ENCODE measurements at places on chromosomes 7 and 10. TPM values are rescaled to one million over a fixed set of nuclear protein-coding genes. Genes with fewer than 3 reads are reported as not detected.

DNA sequence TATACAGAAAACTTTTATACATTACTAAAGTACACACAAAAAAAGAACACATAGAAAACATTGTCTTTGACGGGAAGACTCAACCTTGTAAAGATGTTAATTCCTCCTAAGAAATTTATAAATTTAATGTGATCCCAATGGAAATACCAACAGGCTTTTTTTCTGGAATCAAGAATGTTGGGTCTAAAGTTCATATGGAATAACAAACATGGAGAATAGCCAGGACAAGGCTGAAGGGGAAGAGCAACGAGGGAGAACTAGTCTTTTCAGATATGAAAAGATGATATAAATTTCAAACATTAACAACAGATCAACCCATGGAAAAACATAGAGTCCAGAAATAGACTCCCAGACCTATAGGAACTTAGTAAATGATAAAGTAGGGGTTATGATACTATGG, 19.8 kb downstream of the HIPK2 start:
- no peak for DNase-seq

DNA sequence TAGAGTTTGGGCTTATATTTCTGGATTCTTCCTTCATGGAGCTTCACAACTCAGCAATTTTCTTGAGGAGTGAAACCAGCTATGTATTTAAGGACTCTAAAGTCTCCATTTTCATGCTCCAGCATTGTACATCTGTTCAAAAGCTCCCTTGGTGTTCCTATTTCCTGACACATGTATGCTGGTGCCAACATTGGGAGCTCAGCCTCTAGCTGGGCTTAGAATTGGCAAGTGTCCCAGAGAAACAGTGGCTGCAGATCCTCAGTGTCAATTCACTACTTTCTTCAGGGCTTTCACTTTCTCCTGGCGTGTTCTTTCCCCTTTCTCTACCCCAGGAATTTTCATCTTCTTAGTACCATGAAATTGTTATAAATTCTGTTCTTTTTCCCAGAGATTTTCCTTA, 103.1 kb downstream of the ZNF467 start:
- DNase-seq = peak; percentile 67

GRCh38 chr7:43148161-43148731, 35.8 kb downstream of the HECW1 start:
- DNase-seq = peak; percentile 38

DNA sequence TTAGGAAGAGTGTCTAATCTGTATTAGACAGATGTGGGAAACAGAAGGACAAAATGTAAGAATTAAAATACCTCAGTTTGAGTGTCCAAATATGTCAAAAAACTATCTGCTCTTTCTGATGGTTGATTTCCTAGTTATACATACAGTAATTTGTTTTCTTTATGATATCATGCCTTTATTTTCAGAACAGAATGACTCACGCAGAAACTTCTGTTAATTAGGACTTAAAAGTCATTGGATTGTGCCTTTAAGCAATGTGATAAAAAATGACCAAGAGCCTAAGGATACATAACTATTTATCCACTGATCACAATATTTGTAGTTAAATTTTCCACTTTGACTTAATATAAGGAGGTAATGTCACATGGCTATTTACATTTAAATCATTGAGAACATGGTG, 206.7 kb upstream of the PTPRZ1 start:
- no peak for DNase-seq

- DNase-seq = no peak
These were observed 7.7 kb downstream of the BBS9 start for GRCh38 chr7:33137103-33137502.

DNA sequence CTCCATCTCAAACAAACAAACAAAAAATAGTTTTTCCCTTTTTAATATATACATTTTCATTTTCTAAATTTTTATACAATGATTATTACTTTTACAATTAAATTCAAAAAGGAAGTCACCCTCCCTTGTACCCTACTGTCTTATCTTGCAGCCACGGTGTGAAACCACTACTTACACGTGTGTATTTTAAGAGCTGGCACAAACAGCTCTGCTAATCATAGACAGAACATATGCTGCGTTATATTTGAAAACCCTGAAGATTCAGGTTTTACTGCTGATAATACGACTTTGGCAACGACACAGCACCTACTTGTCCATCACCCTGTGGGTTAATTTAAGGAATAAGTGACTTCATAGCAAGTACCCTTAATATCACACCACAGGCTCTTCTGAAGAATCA, 991 bp downstream of the ANKRD61 start:
- DNase-seq = no peak

GRCh38 chr7:117858712-117859111, 14.5 kb downstream of the CTTNBP2 start:
- DNase-seq = no peak

DNA sequence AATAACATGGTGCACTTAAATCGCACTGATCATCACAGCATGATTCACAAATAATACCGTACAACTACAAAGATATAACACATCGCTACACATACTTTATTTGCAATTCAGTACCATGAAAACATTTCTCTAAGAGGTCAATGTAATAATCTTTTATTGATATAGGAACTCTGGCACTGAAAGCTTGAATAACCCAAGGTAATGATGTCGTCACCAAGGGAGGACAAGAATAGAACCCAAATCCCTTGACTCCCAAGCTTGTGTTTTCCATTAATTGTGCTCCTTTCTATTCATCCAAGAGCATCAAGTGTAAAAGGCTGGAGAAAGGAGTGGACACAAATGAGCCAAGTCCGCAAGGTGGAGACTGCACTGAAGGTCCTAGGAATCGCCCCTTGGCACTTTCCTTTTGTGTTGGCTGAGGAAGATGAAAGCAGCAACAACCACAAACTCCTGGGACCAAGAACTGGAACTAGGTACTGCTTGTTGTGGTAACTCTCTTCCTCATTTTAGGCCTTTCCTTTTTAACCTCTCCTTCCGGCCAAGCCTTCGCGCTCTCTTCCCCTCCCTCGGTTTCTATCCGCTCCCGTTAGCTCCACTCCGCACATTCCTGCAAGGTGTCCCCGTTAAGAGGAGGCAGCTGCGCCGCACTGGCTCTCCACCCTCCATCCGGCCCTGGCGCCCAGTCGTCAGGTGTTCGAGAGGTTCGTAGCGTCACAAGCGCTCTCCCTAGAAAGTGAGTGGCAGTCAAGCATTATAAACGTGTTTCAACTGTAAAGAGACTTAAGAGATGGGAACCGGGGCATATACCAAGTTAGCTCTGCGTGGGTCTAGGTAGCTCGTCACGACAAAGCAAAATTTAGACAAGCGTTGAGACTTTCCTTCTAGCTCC, 1.0 kb upstream of the CBLL1 start:
- peak; percentile 74 for DNase-seq

- DNase-seq = peak; percentile 91
These were observed 40.0 kb downstream of the HK1 start for GRCh38 chr10:69318106-69318866.

GRCh38 chr7:142871260-142872105, 14.1 kb downstream of the TRPV6 start:
- DNase-seq = no peak

GRCh38 chr10:128660726-128661125, 534.5 kb upstream of the MKI67 start:
- DNase-seq = no peak

- DNase-seq = no peak
These were observed 185.1 kb downstream of the DGKI start for GRCh38 chr7:137661634-137662033.

DNA sequence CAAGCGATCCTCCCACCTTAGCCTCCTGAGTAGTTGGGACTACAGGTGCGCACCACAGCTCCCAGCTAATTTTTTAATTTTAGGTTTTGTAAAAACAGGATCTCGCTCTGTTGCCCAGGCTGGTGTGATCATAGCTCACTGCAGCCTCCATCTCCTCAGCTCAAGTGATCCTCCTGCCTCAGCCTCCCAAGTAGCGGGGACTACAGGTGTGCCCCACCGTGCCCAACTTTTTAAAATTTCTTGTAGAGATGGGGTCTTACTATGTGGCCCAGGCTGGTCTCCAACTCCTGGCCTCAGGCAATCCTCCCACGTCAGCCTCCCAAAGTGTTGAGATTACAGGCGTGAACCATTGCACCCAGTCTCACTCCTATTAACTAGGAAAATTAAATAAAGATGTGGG, 7.5 kb downstream of the TMEM225B start:
- no peak for DNase-seq

GRCh38 chr7:44074349-44074695, 8.0 kb downstream of the POLM start:
- DNase-seq = no peak

GRCh38 chr7:2307690-2308107, 6.5 kb downstream of the SNX8 start:
- DNase-seq = no peak

DNA sequence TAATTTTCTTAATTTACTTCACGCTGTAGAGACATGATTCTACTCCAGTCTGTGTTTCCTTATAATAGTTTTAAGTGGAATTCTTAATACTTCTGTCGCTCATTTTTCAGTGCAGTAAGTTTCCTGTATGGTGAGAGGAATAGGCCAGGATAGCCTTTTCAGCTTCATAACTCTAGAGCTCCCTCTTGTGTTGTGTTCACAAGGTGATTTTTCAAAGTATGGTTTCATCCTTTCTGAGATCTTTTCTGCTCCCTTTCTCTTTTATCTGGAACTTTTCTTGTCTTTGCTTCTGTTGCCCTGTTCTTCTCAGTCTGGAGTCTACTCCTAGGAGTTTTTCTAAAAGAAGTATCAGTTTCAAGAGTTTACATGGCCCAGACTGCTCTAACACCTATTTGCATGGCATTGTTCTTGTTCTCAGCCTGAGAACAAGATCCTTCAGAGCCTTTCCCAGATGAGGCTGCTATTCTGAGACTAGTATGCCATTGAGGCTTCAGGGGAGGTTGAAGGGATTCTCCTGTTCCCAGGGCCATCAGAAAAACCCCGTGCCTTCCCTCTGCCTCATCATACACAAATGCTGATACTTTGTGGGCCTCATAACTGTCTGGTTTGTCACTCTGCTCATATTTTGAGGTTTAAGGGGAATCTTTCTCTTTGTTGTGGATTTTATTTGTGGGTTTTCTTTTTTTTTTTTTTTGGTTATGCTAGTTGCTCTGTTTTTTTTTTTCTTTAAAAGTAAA, 21.8 kb downstream of the NET1 start:
- DNase-seq = no peak

DNA sequence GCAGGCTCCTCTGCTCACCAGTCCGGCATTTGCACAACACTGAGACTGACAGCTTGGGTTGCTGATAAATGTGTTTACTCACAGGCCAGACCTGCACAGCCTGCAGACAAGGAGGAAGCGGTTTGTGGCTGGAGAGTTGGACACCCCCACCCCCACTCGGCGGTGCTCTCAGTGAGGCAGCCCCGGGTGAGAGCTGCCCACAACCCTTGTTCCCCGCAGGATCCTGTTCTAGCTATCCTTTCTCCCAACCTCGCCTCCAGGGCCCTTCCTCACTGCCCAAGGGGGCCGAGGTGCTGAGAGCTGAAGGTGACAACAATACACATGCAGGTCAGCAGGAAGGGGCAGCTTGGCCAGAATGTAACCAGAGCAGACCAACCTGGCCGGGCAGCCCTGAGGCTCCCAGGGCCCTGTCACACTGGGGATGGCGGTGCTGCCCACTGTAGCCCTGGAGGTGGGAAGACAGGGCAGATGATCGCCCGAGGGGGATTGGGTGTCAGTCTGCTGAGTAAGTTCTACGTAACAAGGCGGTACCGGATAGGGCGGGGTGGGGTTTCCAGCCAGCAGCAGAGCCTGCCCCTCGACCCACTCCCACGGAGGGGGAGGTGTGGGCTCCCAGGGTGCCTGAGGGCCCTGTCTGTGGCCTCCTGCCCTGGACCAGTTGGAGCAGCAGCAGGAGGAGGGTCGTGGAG, 2.1 kb upstream of the ADAM8 start:
- no peak for DNase-seq

DNA sequence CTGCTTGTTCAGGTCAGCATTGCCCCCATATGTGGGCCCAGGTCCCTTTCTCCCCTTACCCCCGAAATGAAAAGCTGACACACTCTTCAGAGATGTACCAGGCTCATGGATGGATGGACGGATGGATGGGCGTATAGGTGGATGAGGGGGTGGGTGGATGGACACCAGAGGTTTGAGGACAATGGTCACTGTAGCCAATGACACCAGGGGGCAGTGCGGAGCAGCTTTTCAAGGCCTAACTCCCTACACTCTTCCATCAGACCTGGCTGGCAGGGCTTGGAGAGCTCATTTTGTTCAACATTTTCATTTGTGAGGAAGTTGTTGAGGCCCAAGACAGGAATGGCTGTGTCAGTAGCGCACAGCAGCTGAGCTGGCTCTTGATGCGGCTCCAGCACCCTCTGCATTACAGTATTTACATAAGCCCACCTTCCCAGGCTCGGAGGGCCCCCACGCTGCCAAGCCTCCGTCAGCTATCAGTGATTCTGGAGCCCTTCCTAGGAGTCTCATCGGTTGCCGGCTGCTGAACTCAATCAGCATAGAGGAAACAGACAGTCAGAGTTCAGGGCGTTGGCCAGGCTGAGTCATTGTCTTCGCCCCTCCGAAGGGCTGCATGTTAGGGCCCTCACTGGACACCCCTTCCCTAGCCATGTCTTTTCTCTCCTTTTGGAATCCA, 11.6 kb upstream of the FFAR4 start:
- peak; percentile 66 for DNase-seq

DNA sequence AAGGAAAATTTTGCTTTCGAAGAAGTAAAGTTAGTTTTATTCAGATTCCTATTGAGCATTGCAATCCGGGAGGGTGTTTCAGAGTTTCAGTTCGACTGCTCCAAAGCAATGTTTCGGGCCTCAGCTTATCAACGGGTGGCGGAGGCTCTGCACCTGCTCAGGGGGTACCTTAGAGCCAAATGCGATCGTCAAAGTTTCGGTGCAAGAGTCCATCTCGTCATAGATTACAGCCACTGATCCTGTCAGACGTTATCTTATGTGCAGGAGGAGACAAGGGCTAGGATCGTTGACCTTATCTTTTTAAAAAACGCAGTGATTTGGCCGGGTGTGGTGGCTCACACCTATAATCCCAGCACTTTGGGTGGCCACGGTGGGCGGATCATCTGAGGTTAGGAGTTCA, 3.8 kb upstream of the COX19 start:
- no peak for DNase-seq

GRCh38 chr10:29623797-29624196, 11.0 kb downstream of the SVIL start:
- DNase-seq = no peak

DNA sequence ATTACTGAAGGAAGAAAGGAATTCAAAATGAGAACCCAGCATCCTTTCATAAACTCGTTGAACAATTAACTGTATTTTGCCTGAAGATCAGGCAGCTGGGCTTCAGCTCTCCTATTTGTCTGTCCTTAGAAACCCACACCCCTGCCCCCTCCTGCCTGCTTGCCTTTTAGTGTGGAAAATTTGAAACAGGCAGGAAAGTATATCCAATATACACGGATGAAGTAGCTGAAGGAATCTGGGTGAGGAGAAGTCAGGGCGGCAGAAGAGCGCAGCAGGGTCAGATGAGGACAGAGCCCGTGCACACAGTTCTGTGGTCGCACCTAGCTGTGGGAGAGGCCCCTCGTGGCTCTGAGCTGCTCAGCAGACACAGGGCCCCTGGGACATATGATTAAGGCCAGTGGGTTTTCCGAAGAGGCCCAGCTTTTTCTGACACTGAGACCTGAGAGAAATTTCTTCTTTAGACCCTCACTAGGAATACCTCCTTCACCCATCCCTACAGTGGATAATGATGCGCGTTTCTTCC, 87.9 kb downstream of the ACTR3B start:
- no peak for DNase-seq

The BCL7B gene
- 81.8 TPM for total RNA-seq

The ELOVL3 gene
- not detected for total RNA-seq

The GDF10 gene
- 9.6 TPM for total RNA-seq

The HTR7 gene
- not detected for total RNA-seq

The NME8 gene
- total RNA-seq = not detected

The EIF5AL1 gene
- total RNA-seq = not detected

The KCNIP2 gene
- 3.5 TPM for total RNA-seq

The HGF gene
- 9.7 TPM for total RNA-seq

Data from thyroid gland (tissue), 4 donors.